T-cell (primary cell): ENCODE measurements at places on chromosomes 2 and 18.

- H3K36me3 ChIP-seq = no peaks in the 10 kb centered on the region
- no peak overlapping the region for H3K4me3 ChIP-seq
- H3K27me3 ChIP-seq = peaks cover 2% of the 10 kb centered on the region
- H3K27ac ChIP-seq = no peak overlapping the region
- H3K4me1 ChIP-seq = no peaks in the 10 kb centered on the region
- DNase-seq = no peak
Measured at GRCh38 chr2:146916914-146917313, 927.9 kb upstream of the ACVR2A start.

DNA sequence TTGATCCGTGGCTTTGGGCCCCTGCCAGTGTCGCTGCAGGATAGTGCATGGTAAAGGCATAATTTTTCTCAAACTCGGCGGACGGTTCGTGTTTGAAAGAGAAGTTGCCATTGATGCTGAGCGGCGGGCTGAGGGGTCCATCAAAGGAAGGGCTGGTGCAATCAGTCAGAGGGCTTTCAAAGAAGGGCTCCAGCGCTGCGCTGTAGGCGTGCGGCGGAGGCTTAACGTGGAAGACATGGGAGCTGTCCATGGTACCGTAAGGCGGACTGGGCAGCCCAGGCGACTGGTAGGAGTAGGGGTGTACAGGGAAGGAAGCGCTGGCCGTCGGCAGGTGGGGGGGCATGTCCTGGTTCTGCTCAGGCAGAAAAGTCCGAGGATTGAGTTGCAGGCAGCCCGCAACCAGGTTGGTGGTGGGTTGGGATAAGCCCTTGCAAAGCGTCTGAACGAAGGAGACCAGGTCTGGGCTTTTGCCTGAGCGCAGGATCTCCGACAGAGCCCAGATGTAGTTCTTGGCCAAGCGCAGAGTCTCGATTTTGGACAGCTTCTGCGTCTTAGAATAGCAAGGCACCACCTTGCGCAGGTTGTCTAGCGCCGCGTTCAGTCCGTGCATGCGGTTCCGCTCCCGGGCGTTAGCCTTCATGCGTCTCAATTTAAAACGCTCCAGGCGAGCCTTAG, 2.3 kb downstream of the NEUROD1 start:
- no peaks in the 10 kb centered on the region for H3K36me3 ChIP-seq
- peaks cover 10% of the 10 kb centered on the region for H3K4me1 ChIP-seq
- peak overlapping the region; percentile 23 for H3K4me3 ChIP-seq
- peaks cover 52% of the 10 kb centered on the region for H3K27me3 ChIP-seq
- no peak overlapping the region for H3K27ac ChIP-seq

DNA sequence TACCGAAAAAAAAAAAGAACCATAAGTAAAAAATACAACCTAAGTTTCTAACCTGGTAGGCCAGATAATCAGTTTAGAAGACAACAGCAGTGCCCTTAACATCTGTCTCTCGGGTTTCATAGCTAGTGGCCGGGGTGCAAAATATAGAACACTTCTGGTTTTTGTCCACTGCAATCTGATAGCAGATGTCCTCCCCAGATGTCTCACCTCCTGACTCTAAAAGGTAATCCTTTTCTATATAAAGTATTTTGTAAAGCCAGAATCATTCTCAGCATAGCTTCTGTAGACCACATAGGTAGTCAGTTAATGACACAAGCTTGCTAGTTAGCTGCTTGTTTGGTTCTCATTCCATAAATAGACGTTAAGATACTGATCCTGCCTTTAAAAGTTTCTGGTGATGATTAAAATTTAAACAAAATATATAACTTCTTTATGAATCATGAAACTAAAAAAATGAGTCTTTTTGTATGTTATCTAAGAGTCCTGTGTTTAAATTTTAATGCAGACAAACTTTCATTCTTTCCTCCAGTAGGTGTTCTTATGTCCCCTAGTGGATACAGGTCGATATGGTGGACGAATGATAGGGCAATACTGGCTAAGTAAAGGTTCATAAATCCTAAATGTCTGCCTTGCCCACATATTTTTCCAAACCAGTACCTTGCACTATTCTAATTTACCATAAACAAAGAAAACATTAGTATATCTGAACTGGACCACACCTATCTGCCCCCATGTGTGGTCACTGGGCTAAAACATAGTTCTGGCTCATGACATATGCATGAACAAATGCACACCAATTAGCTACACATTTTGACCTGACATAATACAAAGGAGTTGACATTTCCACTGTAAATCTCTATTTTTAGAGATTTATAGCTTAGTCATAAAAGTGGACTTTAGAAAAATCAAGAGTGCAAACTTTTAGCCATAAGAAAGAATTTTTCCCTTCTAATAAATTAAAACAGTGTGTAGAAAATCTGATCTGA, 171.0 kb downstream of the SRBD1 start:
- no peak overlapping the region for H3K27ac ChIP-seq
- no peak overlapping the region for H3K4me3 ChIP-seq

- H3K4me1 ChIP-seq = no peaks in the 10 kb centered on the region
- DNase-seq = no peak
- H3K27ac ChIP-seq = no peak overlapping the region
Measured at GRCh38 chr2:156918410-156918809, 339.1 kb upstream of the GALNT5 start.

- no peak overlapping the region for H3K27ac ChIP-seq
- DNase-seq = no peak
- H3K36me3 ChIP-seq = no peaks in the 10 kb centered on the region
- H3K4me1 ChIP-seq = no peaks in the 10 kb centered on the region
Measured at GRCh38 chr2:95390272-95390880, 12.1 kb upstream of the FAHD2A start.

- no peaks in the 10 kb centered on the region for H3K27me3 ChIP-seq
- no peak overlapping the region for H3K27ac ChIP-seq
- H3K4me1 ChIP-seq = no peaks in the 10 kb centered on the region
Measured at GRCh38 chr18:31261792-31262582, 56.0 kb upstream of the DSG1 start.

GRCh38 chr2:112108178-112108832, 29.9 kb upstream of the FBLN7 start:
- no peaks in the 10 kb centered on the region for H3K27me3 ChIP-seq
- no peak for DNase-seq
- H3K4me3 ChIP-seq = no peak overlapping the region

DNA sequence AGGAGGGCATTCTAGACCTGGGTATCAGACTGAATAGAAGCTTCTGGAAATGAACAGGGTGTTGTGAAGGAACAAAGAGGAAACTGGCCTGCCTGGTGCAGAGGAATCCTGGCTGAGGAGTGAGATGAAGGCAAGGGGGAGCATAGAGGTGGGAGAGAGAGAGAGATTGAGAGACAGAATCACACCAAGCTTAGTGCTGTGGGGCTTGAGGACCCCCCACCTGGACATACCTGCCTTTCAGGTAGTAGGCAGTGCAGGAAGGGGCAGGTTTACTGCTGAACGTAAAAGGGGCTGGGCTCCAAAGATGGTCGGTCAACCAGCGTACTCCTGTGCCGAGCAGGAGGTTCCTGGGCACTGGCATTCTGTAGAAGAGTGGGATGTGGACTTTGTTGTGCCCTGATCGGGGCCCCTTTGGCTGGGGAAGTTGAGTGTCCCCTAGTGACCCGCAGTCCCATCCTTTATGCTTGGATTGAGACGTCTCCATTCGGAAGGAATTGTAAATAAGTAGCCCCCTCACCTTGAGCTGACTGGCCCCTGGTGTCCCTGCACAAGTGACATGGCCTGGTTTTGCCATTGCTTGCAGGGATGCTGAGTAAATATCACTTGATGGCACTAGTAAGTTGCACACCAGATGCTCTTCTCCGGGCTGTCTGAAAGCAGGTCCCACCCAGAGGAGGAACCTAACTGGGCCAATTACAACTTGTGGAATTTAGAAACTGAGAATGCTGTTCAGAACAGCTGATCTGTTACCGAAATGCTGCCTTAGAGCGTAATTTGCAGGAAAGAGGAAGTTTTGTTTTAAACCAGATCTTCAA, 1.4 kb downstream of the UBE2F start:
- peaks cover 21% of the 10 kb centered on the region for H3K4me1 ChIP-seq
- no peak for DNase-seq
- H3K36me3 ChIP-seq = no peaks in the 10 kb centered on the region
- H3K27ac ChIP-seq = peak overlapping the region; percentile 51

GRCh38 chr2:234550511-234551107, 53.7 kb upstream of the ARL4C start:
- peak; percentile 55 for DNase-seq
- H3K27ac ChIP-seq = no peak overlapping the region
- H3K27me3 ChIP-seq = peaks cover 4% of the 10 kb centered on the region
- no peaks in the 10 kb centered on the region for H3K36me3 ChIP-seq

DNA sequence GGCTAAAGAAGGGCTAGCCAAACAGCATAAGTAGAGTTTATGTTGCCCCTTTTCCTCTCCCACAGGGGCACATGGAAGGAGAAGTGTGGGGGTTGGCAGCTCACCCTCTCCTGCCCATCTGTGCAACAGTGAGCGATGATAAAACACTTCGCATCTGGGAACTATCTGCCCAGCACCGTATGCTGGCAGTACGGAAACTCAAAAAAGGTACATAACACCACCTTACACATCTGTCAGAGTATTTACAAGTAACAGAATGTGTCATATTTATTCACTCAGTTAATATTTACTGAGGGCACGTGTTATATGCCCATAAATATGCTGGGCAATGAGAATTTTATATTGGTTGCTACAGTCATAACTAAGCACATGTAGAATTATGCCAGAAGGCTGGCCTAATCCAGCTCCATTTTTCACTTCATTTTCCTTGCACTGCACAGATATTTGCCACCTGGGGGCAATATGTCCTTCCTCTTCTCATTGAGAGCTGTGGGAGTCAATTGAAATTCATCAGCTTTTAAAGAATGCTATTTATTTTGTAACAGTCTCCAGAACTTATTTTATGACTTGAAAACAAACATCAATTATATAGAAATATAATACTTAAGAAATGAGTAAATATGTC, 150.6 kb downstream of the RTN4 start:
- no peak overlapping the region for H3K27ac ChIP-seq
- H3K4me3 ChIP-seq = no peak overlapping the region
- peaks cover 15% of the 10 kb centered on the region for H3K4me1 ChIP-seq
- no peaks in the 10 kb centered on the region for H3K27me3 ChIP-seq
- H3K36me3 ChIP-seq = no peaks in the 10 kb centered on the region
- DNase-seq = no peak

DNA sequence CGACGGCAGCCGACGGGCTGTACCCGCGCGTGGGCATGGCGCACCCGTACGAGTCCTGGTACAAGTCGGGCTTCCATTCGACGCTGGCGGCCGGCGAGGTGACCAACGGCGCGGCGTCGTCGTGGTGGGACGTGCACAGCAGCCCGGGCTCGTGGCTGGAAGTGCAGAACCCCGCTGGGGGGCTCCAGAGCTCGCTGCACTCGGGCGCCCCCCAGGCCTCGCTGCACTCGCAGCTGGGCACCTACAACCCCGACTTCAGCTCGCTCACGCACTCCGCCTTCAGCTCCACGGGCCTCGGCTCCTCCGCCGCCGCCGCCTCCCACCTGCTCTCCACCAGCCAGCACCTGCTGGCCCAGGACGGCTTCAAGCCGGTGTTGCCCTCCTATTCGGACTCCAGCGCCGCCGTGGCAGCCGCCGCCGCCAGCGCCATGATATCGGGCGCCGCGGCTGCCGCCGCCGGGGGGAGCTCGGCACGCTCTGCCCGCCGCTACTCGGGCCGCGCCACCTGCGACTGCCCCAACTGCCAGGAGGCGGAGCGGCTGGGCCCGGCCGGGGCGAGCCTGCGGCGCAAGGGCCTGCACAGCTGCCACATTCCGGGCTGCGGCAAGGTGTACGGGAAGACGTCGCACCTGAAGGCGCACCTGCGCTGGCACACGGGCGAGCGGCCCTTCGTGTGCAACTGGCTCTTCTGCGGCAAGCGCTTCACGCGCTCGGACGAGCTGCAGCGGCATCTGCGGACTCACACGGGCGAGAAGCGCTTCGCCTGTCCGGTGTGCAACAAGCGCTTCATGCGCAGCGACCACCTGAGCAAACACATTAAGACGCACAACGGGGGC, 2.0 kb downstream of the SP9 start:
- H3K27me3 ChIP-seq = peaks cover 26% of the 10 kb centered on the region
- H3K4me3 ChIP-seq = peak overlapping the region; percentile 75
- no peak for DNase-seq
- H3K4me1 ChIP-seq = peaks cover 74% of the 10 kb centered on the region
- no peak overlapping the region for H3K27ac ChIP-seq
- no peaks in the 10 kb centered on the region for H3K36me3 ChIP-seq

- no peak overlapping the region for H3K27ac ChIP-seq
- no peak overlapping the region for H3K4me3 ChIP-seq
- H3K36me3 ChIP-seq = no peaks in the 10 kb centered on the region
- no peak for DNase-seq
- H3K27me3 ChIP-seq = no peaks in the 10 kb centered on the region
Measured at GRCh38 chr2:189515264-189515663, 65.3 kb downstream of the SLC40A1 start.

DNA sequence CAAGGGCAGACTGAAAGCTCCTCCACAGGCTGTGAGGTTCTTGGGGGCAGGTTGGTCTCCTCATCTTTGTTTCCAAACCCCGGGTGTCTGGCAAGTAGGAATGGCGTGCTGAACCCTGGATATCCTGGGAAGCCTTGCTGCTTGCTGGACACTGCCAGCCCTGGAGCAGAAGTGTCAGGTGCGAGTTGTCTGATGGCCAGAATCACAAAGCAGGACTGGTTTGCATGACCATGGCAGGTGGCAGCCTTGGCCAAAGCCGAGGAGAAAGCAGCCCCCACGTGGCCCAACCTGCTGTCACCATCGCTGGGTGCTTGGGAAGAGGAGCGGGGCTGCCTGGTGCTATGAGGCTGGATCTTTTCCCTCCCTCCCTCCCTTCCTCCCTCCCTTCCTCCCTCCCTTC, 309.5 kb upstream of the HS6ST1 start:
- DNase-seq = no peak
- no peak overlapping the region for H3K4me3 ChIP-seq
- no peak overlapping the region for H3K27ac ChIP-seq
- H3K36me3 ChIP-seq = no peaks in the 10 kb centered on the region
- H3K4me1 ChIP-seq = peaks cover 5% of the 10 kb centered on the region

GRCh38 chr2:102848366-102848839, 86.6 kb downstream of the TMEM182 start:
- H3K4me3 ChIP-seq = no peak overlapping the region
- no peak for DNase-seq

- DNase-seq = no peak
- no peak overlapping the region for H3K4me3 ChIP-seq
- H3K27ac ChIP-seq = no peak overlapping the region
- no peaks in the 10 kb centered on the region for H3K27me3 ChIP-seq
Measured at GRCh38 chr2:1976112-1976511, 231.8 kb upstream of the PXDN start.
